HCT116 (cell line): ENCODE measurements at places on chromosomes 3 and 15. TPM values are rescaled to one million over a fixed set of nuclear protein-coding genes. Genes with fewer than 3 reads are reported as not detected.

IMPG2 gene
- total RNA-seq, result 0.20 TPM

AMIGO3 gene
- total RNA-seq, result 0.32 TPM

CILP gene
- not detected for total RNA-seq

CCR8 gene
- total RNA-seq, result not detected

AADACL2 gene
- not detected for total RNA-seq

RPSA gene
- total RNA-seq, result 2,486 TPM

KBTBD13 gene
- not detected for total RNA-seq

FETUB gene
- not detected for total RNA-seq

CYP1A2 gene
- total RNA-seq, result not detected

EFCAB12 gene
- 0.42 TPM for total RNA-seq

CLEC3B gene
- total RNA-seq, result 0.57 TPM

PYGO1 gene
- 0.34 TPM for total RNA-seq

TMEM45A gene
- 5.0 TPM for total RNA-seq

- no peaks in the 10 kb centered on the region for H3K27me3 ChIP-seq
- no peak overlapping the region for H3K4me3 ChIP-seq
- no peak overlapping the region for H3K27ac ChIP-seq
- H3K36me3 ChIP-seq, result no peaks in the 10 kb centered on the region
Measured at GRCh38 chr3:147119989-147120388, 286.4 kb downstream of the ZIC4 start.

- H3K27ac ChIP-seq, result peak overlapping the region; percentile 42
- peaks cover 3% of the 10 kb centered on the region; the same call in 1 of the 2 replicates for H3K36me3 ChIP-seq
- H3K4me1 ChIP-seq, result peaks cover 24% of the 10 kb centered on the region
- H3K27me3 ChIP-seq, result no peaks in the 10 kb centered on the region
Measured at GRCh38 chr3:45509038-45509767, 85.3 kb upstream of the LIMD1 start.

DNA sequence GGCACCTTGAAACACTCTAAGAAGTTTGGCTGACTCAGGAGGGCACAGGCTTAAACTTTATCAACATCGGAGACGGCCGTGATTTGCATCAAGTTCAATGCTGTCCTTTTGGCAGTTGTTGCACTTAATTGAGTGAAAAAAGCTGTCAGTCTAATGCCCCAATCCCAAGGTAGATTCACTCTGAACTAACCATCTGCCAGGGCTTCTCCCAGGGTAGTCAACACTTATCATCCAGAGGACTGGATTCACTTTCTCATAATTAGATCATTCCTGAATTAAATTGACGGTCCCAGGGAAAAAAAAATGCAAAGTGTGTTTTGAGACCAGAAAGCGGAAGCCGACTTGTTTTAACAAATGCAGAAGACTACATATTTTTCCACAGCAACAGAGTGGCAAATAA, 28.5 kb downstream of the RORA start:
- H3K27me3 ChIP-seq, result peaks cover 25% of the 10 kb centered on the region; the same call in 1 of the 2 replicates
- no peak overlapping the region for H3K27ac ChIP-seq
- H3K36me3 ChIP-seq, result no peaks in the 10 kb centered on the region
- H3K4me1 ChIP-seq, result no peaks in the 10 kb centered on the region

- DNase-seq, result no peak
- no peaks in the 10 kb centered on the region for H3K4me1 ChIP-seq
- H3K4me3 ChIP-seq, result no peak overlapping the region
- H3K36me3 ChIP-seq, result no peaks in the 10 kb centered on the region
- no peaks in the 10 kb centered on the region for H3K27me3 ChIP-seq
- no peak overlapping the region for H3K27ac ChIP-seq
Measured at GRCh38 chr3:61158667-61159066, 92.6 kb downstream of the FHIT start.

GRCh38 chr3:111768571-111769100, 90.4 kb upstream of the PHLDB2 start:
- peak; percentile 79 for DNase-seq
- H3K4me1 ChIP-seq, result peaks cover 58% of the 10 kb centered on the region
- H3K27me3 ChIP-seq, result no peaks in the 10 kb centered on the region
- no peak overlapping the region for H3K4me3 ChIP-seq
- peak overlapping the region; percentile 30; the same call in 1 of the 2 replicates for H3K27ac ChIP-seq
- H3K36me3 ChIP-seq, result no peaks in the 10 kb centered on the region

DNA sequence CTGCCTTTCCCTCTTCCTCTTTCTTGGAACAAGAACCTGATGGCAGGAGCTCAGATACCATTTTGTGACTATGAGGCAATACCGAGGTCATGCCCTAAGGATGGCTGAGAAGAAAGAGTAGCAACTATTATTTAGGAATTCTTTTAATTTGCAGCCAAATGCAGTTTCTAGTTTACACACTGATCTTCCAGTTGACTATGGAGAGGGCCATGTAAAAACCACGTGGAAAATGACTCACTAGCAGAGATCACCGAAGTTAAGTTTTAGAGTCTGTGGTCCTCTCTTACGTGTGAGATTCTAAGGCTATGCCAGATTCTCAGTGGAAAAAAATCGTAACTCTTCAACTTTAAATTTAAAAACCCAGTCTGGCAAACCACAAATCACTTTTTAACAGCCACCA, 7.8 kb downstream of the BNC1 start:
- H3K27ac ChIP-seq, result no peak overlapping the region
- DNase-seq, result no peak
- H3K4me3 ChIP-seq, result no peak overlapping the region
- no peaks in the 10 kb centered on the region for H3K27me3 ChIP-seq
- H3K36me3 ChIP-seq, result no peaks in the 10 kb centered on the region

- no peaks in the 10 kb centered on the region; the same call in 1 of the 2 replicates for H3K27me3 ChIP-seq
- DNase-seq, result no peak
- no peaks in the 10 kb centered on the region for H3K4me1 ChIP-seq
- H3K27ac ChIP-seq, result no peak overlapping the region
- H3K4me3 ChIP-seq, result no peak overlapping the region
Measured at GRCh38 chr3:180267202-180267843, 230.6 kb upstream of the PEX5L start.

DNA sequence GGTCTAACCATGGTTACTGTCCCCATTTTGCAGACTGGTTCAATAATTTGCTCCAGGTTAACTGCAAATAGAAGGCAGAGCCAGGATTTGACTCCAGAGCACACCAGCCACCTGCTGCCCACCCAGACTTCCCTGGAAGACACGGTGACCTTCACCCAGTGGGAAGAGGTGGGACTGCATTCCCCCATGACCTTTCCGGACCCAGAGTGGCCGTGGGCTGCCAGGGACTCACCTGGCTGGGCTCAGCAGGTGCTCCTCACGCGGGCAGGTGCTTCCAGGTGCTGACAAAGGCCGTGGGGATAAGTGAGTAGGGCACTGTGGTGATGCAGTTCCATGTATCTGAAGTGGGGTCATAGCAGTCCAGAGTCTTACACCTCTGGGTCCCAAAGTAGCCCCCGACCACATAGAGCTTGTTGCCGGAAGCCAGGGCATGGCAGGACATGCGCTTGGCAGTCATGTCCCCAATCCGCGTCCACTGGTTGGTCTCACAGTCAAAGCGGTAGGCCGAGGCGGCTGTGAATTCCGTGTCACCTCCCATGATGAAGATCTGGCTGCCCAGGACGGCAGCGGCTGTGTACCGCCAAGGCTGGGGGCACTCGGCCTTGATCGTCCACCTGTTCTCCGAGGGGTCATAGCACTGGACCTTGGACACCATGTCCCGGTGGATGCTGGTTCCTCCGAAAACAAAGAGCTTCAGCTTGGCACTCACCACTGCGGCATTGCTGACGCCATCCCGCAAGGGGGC, 26.8 kb downstream of the KLHL25 start:
- no peak for DNase-seq
- no peaks in the 10 kb centered on the region for H3K36me3 ChIP-seq
- H3K4me3 ChIP-seq, result no peak overlapping the region

GRCh38 chr3:152564459-152564858, 270.5 kb upstream of the P2RY1 start:
- no peaks in the 10 kb centered on the region for H3K36me3 ChIP-seq
- no peaks in the 10 kb centered on the region for H3K4me1 ChIP-seq
- DNase-seq, result no peak

DNA sequence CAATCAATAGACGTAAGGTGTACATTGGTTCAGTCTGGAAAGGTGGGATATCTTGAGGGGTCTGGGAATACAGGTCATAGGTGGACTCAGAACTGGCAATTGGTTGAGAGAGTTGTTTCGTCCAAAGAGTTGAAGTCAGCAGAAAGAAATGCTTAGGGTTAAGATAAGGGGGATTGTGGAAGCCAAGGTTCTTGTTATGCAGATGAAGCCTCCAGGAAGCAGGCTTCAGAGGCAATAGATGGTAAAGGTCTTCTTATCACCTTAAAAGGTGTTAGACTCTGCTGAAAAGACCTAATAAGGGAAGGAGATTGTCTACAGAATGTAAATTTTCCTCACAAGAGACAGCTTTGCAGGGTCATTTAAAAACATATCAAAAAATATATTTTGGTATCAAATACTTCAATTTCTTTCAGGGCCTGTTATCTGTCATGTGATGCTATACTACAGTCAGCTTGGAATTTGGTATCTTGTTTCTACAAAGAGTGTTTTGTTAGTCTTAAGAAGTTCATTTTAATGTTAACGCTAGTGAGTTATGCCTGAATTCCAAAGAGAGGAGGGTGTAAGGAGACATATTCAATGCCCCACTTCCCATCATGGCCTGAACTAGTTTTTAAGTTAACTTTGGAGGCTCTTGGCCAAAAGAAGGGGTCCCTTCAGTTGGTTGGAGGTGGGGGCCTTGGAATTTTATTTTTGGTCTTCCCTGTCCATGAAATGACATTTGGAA, 378.2 kb upstream of the ROBO2 start:
- no peaks in the 10 kb centered on the region for H3K4me1 ChIP-seq
- no peak overlapping the region for H3K4me3 ChIP-seq
- H3K27ac ChIP-seq, result no peak overlapping the region
- DNase-seq, result no peak

DNA sequence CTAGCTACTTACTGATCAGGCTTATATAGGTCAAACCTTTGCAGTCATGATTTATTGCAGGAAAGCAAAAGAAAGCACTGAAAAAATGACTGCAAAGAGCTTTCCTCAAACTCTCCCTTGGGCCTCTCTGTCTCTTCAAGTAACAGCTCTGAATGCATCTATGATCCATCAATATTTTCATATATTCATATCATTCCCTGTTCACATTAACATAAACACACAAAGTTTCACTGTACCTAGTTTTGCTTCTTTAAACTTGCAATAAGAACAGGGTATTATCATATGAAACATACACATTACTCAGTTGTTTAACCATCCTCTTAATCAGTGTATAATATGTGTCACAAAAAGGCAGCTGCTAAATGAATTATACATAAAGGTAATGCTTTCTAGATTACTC, 107.9 kb upstream of the ARL6 start:
- DNase-seq, result no peak
- H3K36me3 ChIP-seq, result no peaks in the 10 kb centered on the region
- H3K27me3 ChIP-seq, result no peaks in the 10 kb centered on the region

DNA sequence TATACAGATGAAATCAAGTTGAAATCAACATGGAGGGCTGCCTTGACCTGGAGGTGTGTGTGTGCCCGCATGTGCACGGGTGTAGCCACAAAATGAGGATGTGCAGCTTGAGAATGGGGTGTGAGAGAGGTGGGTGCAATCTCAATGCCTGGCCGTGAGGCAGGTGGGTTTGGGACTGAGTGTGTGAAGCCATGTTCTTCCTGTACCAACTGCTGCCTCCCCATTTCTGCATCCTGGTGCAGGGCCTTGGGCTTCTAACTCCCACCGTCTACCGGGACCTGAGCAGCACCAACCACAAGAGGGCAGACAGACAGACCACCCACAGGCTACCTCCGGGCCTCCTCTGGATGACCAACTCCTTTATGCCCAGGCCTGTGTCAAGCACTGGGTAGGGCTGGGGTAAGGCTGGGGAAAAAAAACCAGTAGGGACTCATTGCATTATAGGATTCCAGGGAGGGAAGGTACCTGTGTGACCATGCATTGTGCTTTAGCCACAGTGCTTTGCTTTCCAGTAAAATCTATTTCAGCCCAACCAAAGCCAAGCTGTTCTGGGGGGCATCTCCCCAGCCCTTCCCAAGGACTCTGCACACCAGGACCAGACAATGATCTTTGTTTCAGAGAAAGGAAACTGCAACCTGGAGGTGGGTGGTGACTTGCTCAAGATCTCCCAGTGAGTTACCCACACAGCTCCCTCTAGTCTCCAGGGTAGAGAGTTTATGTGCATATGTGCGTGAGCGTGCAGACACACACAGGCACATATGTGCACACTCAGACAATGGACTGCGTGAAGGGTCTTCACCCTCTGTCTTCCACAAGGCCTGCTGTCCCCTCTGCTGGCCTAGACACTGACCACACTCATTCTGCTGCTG, 162.2 kb upstream of the TLE3 start:
- H3K4me3 ChIP-seq, result no peak overlapping the region
- no peaks in the 10 kb centered on the region for H3K36me3 ChIP-seq
- H3K27me3 ChIP-seq, result no peaks in the 10 kb centered on the region; the same call in 1 of the 2 replicates
- no peak overlapping the region for H3K27ac ChIP-seq

DNA sequence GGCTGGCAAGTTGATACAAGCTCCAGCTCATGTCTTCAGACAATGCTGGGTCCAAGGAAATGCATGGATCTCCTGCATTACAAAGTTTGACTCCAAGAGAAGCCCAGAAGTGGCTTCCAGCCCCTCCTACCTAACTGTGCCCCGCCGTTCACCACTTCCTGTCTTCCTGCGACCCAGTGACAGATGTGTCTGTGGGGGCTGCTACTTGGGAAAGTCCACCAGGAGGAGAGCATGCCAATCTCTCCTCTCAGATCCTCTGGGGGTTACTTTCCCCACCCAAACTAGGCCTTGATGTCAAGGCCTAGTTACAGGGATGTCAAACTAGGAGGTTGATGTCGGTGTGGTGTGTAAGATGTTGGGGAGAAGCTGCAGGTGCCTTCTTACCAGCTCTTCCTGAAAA, 133.6 kb upstream of the RASGRP1 start:
- H3K27me3 ChIP-seq, result no peaks in the 10 kb centered on the region
- peaks cover 10% of the 10 kb centered on the region; the same call in 1 of the 2 replicates for H3K4me1 ChIP-seq
- no peak for DNase-seq
- no peak overlapping the region for H3K27ac ChIP-seq

DNA sequence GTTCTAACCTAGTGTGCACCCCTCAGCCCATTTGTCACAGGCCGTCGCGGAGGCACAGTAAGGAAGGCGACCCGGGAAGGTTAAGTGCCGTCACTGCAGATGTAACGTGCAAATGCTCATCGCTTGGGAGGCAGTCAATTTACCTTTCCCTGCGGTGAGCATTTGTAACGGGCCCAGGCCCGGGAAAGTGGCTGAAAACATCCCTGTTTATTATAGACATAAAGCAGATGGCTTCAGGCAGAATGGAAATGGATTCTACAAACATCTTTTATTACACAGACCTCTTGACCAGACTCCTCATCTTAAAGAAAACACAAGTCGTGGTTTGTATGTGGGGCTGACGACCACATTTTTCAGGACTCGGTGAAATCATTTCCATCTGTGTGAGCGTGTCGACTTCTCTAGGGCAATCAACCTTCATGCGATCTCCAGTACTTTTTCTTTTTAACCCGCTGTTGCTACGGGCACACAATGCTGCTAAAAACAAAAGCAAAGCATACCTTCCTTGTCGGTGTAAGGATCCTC, 43.6 kb downstream of the NMNAT3 start:
- H3K27me3 ChIP-seq, result no peaks in the 10 kb centered on the region
- H3K4me3 ChIP-seq, result no peak overlapping the region
- H3K36me3 ChIP-seq, result no peaks in the 10 kb centered on the region
- no peak for DNase-seq
- no peaks in the 10 kb centered on the region for H3K4me1 ChIP-seq
- H3K27ac ChIP-seq, result no peak overlapping the region

GRCh38 chr3:40211579-40211978, 97.9 kb upstream of the EIF1B start:
- 0 out of 2 replicates have a peak, but pooled peaks cover 10% of the 10 kb centered on the region for H3K27me3 ChIP-seq
- no peaks in the 10 kb centered on the region for H3K36me3 ChIP-seq
- H3K27ac ChIP-seq, result no peak overlapping the region
- H3K4me3 ChIP-seq, result no peak overlapping the region
- no peak for DNase-seq
- 0 out of 2 replicates have a peak, but pooled peaks cover 3% of the 10 kb centered on the region for H3K4me1 ChIP-seq
